ENCODE measurements at places on chromosomes 13 and 19. TPM values are rescaled to one million over a fixed set of nuclear protein-coding genes. Genes with fewer than 3 reads are reported as not detected.

Gene LGI4
- 5.1 TPM for total RNA-seq

Gene LIN37
- total RNA-seq, result 11.3 TPM

Gene DCT
- 0.41 TPM for total RNA-seq

Gene ZNF565
- total RNA-seq, result 6.7 TPM

Gene WDR18
- total RNA-seq, result 104 TPM

Gene GRK1
- total RNA-seq, result not detected

Gene THSD8
- not detected for total RNA-seq

Gene TPP2
- total RNA-seq, result 52.1 TPM

Gene GPC5
- 3.6 TPM for total RNA-seq

Gene SIGLEC7
- total RNA-seq, result 1.5 TPM
